ENCODE measurements at places on chromosomes 12 and 14.

DNA sequence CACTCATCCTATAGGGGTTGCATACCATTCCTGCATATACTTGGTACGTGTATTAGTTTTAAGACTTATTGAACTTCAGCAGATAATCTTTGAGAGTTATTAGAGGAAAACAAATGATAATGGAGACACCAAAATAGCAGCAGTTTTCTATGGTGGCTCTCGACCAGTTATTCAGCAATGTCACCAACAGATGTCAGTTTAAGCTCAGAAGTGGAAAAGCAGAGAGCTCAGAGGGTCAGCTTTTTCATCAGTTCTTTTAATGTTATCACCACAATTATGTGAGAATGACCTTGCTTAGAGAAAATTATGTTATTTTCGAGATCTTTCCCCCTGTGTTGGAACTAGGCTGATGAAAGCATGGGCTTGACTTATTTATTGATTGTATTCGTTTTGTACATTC, 32.0 kb downstream of the PTPN11 start:
- no peak for DNase-seq

DNA sequence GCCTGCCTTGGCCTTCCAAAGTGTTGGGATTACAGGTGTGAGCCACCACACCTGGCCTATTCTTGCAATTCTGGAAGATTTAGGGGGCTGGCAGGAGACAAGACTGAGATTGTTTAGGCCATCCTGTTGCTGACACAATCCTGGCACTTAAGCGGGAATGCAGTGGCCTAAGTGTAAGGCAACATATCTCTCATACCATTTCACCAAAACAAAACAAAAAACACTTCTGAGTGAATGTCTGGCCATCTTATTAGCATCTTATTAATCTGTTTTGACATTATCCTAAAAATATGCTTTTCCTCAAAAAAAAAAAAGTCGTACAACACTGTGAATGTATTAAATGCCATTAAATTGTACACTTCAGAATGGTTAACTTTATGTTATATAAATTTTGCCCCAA, 67.6 kb downstream of the DENND5B start:
- no peak for DNase-seq

DNA sequence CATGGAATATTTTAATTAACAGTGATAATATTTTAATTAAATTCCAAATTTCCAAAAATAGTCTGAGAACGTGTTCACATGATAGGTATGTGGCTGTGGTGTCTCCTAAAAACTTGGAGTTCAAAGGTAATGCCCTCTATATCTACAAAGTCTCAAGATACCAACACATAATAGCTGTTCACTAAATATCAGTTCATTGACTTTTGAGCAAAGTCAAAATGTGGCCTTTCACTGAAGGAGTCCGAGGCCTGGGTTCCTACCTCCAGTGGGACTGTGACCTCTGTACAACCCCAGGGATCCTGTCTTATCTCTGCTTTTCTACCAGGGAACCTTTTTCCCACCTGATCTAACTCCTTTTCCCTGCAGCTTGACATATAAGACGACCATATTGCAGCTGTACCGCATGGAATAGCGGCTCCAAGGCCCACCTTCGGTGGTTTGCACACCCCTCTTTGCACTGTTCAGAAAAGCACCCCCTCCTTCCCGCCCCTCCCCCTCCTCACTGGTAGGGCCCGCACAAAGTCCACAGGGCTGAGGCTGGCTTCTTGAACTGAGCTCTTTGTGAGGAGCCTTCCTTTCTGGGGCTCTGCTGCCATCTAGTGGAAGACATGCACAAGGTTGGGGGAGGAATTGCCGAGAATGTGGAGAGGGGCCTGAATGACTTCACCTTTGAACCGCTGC, 3.1 kb downstream of the CCND2 start:
- DNase-seq, result peak; percentile 80

GRCh38 chr14:95287176-95287754, 32.4 kb downstream of the CLMN start:
- DNase-seq, result no peak

DNA sequence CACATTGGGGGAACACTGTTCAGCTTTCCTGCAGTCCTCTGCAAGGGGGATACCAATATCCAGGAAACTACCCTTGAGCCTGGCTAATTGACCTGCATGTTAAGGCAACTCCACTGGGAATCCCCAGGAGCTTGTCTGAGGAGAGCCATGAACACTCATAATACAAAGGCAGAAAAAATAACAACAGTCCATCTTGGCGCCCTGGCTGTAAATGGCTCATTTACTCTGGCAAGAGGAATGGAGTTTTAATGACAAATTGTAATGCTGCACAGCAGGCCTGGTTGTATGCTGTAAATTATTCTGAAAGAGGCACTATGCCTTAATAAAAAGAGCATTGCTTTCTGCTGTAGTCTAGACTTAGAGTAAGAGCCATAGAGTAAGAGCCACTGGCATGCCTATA, 58.3 kb downstream of the SLC8A3 start:
- DNase-seq, result no peak

- no peak for DNase-seq
Measured at GRCh38 chr12:12079291-12079690, 8.6 kb downstream of the BCL2L14 start.

GRCh38 chr12:103326190-103326589, 169.6 kb downstream of the C12orf42 start:
- no peak for DNase-seq

DNA sequence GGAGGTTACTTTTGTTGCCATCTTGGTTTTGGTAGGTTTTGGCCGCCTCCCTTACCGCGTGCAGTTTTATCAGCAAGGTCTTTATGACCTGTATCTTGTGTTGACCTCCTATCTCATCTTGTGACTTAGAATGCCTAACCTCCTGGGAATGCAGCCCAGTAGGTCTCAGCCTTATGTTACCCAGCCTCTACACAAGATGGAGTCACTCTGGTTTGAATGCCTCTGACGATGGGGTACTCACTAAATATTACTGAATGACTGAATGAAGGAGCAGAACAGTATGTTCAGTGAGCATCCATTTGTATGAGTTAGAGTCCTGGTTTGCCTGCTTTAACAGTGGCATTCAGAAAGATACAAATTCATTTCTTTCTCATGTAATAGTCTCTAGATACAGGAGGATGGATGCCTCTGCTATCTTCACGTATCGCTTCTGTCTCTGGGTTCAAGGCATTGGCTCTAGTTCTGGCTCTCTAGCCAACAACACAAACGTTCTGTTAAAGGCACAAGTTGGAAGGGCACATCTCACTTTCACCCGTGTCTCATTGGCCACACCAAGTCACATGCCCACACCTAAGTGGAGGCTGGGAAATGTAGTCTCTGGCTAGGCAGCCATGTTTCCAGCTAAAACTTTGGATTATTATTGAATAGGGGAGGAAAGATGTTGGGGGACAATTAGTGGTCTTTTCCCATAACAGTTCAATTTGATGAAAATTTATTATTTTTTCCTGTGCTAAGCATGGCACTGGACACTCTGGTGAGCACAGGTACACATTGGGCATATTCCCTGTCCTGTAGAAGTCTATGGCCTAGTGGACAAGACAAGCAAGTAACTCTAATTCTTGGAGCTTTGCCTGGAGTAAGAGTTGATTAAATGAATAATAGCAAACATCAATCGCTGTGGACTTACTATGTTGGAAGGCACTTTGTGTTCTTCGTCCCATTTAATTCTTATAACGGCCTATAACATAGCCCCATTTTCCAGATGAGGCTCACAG, 75.2 kb upstream of the RPH3A start:
- DNase-seq, result no peak

DNA sequence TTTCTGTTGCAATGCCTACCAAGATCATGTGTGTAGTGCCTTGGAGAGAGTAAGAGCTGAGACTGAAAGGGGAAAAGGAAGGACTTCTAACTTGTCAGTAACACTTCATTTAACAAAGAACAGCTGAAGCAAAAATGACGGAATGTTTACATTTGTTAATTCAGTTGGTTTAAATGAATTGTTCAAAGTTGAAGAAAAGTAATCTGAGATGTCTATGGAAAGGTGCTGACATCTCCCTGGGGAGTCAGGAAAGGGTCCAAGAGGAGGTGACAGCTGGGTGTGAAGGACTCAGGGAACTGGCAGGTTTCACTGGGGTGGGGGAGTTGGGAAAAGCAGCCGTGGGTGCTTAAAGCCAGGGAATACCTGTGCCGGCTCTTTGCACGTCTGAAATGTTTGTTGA, 7.9 kb downstream of the TMEM63C start:
- no peak for DNase-seq

DNA sequence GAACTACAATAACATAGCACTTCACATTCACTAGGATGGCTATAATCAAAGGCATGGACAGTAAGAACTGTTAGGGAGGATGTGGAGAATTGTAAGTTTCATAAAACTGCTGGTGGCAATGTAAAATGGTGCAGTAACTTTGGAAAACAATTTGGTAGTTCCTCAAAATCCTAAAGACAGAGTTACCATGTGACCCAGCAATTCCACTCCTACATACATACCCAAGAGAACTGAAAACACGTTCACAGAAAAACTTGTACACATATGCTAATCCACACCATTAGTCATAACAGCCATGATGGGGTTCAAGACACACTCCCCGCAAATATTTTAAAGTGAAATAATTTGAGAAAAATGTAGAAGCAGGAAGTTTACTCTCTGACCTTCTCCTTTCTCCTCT, 31.7 kb downstream of the GALC start:
- DNase-seq, result no peak

DNA sequence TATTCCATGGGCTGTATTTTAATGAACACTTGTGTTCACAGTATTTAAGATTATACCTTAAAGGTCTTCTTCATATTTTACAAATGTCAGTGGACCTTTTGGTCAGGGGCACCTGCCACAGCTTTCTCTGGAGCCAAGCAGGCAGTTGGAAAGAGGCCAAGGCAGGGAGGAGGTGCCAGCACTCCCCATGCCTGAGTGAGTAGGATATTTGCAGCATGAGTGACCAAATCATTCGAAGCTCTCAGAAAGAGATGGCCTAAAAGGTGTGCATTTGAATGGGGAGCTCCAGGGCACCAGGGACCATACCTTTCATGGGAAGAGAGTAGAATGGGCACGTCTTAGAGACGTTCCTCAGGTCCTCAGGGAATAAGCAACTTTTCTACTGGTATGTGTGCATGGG, 121.6 kb downstream of the GPR135 start:
- DNase-seq, result no peak

DNA sequence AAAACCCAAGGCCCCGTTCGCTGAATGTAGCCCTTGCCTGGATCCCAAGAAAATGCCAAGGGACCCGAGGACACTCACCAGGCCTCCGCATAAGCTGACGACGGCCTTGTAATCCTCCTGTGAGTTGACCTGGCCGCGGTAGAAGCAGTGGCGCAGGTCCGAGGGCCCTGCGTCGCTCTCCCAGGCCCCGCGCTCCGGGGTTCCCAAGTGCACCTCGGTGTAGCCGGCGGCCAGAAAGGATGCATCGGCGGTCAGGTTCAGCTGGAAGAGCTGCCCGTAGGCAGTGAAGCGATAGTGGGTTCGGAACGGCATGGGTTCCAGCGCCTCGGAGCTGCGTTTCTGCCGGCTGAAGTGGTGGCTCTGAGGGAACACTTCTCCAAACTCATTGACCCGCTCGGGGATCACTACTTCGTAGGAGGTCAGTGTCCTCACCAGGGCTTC, 1.2 kb downstream of the ADAMTS20 start:
- no peak for DNase-seq

DNA sequence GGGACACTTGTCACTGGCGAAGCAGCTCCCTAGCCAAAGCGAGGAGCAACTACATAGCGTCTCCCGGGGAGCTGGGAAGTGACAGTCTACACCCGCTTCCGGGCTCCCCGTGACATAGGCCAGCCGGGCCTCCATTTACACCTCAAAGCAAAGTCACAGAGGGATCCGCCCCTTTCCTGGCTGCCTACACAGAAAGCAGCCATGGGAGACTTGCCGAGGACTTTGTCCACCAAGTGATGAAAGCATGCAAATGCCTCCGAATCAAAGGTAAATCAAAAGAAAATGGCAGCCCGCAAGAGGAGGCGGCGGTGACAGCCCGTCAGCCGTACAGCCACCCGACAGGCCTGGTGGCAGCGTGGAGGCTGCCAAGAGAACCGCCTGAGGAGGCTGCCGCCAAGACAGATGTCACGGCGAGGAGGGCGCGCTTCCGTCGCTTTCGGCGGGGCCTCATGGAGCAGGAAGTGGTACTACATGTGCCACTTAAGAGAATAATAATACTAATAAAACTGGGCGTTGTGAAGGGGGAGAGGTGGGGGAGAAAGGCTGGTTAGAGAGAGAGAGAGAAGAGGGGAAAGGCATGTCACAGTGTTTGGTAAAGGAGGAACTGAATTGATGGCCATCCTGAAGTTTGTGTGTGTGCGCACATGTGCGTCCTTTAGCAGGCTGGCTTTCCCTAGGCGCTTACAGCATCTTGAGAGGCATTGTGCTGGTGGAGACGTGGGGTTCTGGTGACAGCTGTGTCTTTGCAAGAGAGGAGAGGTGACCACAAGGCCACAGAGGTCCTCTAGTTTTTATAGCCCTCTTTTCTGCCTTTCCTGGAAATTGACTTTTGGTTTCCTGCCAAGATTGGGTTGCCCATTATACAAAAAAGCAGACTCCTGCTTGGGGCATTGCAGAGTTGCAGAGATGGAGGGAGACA, 661.7 kb downstream of the VRK1 start:
- no peak for DNase-seq

GRCh38 chr12:28899951-28900350, 249.1 kb upstream of the FAR2 start:
- DNase-seq, result no peak

DNA sequence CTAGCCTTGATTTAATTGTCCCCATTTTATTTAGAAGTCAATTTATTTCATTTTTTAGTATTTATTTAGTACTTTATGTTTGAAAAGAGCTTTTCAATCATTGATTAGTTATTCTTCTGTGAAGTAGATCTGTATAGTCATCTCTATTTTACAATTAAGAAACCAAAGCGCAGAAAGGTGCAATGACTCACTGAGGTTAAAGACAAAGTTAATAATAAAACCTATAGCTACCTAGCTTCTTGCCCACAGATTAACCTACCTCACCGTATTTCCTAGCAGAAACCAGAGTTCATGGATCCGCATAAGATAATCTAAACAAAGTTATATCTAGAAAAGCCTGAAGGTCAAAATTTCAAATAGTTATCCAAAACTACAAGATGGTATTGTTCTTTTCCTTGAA, 176.4 kb downstream of the GRIN2B start:
- no peak for DNase-seq

GRCh38 chr12:88520436-88520820, 59.8 kb downstream of the KITLG start:
- DNase-seq, result no peak

DNA sequence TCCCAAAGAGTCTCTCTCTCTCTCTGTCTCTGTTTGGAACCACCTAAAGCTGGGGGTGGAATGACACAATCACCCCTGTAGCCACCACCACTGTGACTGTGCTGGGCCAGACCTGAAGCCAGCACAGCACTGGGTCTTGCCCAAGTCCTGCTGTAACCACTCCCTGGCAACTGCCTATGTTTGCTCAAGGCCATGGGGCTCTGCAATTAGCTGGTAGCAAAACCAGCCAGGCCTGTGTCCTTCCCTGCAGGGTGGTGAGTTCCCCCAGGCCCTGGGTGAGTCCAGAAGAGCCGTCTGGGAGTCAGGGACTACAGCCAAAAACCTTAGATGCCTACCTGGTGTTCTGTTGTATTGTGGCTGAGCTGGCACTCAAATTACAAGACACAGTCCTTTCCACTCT, 50.8 kb downstream of the DGLUCY start:
- DNase-seq, result no peak
